Stimulated activated CD8-positive, alpha-beta memory T cell treated with anti-CD3 and anti-CD28 coated beads, Interleukin-7, amount 100 ng/mL, for 1 hour (primary cell): ENCODE measurements at places on chromosomes 1 and 21.

GRCh38 chr1:201348211-201348566, 29.3 kb downstream of the TNNT2 start:
- DNase-seq: no peak

DNA sequence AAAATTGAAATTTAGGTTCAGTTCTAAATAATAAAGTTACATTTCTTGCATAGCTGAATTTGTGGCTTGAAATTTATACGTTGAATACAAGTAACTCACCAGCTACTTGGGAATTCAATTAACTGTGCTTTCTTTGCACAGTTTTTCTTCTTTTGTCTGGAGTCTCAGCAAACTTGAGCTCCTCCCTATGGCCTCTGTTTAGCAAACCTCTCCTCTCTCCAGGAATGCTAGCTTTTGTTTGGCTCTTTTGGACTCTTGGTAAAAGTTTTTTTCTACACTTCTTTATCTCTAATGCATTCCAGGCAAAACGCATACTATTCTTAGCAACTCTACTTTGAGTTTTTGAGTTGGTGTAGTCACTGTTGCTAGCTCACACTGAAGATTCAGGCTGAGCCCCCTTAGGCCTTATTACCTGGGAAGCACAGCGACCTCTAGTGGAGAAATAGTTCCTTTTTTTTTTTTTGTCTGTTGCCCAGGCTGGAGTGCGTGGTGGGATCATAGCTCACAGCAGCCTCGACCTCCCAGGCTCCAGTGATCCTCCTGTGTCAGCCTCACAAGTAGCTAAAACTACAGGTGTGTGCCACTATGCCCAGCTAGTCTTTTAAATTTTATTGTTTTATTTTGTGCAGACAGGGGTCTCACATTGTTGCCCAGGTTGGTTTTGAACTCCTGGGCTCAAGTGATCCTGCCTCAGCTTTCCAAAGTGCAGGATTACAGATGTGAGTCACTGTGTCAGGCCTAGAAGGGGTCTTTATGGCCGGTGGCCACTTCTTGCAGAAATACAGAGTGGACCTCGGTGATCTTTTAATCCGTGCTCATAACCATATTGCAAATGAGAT, 61.7 kb downstream of the CASQ2 start:
- no peak for DNase-seq

- no peak for DNase-seq
Measured at GRCh38 chr1:18859560-18859959, at the start of gene TAS1R2. TAS1R2 (minus strand) TSS chr1:18859660; CDS start chr1:18859660, 0 bp downstream.

DNA sequence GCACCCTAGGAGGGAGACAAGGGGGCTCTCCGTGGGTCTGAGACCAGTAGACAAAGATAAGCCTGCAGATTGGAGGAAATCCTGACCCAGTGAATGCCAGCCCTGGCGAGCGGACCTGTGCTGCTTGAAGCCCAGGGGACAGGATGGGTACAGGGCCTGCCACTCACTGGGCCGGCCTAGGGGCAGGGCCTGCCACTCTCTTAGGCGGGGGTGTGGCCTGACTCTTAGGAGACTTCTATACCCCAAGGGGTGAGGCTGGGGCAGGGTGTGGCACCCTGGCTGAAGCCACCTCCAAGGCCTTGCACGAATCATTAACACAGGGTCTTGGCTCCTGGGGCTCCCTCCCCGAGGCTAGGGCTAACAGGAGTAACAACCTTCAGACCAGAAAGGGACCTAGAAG, 30.7 kb downstream of the TRIM62 start:
- DNase-seq: no peak

DNA sequence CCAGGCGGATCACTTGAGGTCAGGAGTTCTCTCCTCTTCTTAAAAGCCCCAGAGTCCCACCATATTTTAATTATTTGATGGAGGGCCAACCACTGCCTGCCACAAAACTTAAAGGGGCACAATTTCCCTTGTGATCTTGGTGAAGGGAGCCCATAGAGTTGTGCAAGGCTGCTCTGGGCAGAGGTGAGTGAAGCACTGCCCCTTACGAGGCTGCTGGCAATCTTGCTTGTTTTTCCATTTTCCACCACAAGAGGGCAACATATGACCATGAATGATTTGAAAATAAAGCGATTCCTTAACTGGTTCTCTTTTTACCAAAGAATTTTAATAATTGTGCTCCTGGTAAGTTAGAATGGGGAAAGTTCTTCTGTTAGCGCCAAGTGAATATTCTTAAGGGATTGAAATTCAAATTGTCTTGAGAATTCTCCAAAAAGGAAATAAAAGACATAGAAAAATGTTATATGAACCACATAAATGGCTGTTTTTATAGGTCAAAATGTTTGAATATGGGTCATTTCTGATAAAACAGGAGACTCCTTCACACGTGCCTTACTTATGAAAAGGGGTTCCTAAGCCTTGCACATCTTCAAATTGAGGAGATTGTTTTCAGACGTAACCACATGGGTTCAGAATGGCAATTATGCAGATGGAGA, 22.7 kb downstream of the PGM1 start:
- peak; percentile 29 for DNase-seq

GRCh38 chr1:117556341-117556740, 49.5 kb upstream of the TENT5C start:
- DNase-seq: no peak

- no peak for DNase-seq
Measured at GRCh38 chr1:185539277-185539943, 194.8 kb upstream of the HMCN1 start.

DNA sequence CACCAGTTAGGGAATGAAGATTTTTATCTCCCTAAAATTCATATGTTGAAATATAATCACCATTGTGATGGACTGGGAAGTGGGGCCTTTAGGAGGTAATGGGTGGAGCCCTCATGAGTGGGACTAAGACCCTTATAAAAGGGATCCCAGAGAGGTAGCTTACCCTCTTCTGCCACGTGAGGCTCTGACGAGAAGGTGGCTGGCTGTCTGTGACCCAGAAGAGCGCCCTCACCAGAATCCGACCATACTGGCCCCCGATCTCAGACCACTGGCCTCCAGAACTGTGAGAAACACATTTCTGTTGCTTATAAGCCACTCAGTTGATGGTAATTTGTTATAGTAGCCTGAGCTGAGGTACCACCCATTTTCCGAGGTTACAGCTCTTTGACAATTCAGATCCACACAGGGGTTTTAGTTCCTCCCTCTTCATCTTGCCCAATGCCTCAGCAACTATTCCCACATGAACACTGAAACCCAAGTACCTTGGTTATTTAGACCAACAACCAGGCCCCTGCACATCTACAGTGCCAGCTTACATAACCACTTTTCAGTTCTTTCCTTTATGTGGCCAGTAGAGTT, 27.6 kb upstream of the HUNK start:
- DNase-seq: no peak

- DNase-seq: no peak
Measured at GRCh38 chr1:117665556-117666270, 59.9 kb downstream of the TENT5C start.

DNA sequence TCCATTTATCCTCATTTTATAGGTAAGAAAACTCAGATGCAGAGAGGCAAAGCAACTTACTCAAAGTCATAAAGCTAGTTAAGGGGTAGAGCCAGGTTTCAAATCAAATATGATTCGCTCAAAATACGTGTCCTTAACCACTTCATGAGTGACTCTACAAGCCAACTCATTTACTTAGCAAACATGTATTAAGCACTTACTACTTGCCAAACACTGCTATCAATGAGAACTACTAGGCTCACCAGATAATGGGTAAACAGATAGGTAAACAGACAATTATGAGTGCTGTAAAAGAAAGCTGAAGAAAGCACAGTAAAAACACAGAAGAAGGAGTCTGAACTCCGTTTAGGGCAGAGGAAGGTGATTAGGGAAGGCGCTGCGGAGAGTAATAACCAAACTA, 65.9 kb downstream of the WDR64 start:
- no peak for DNase-seq
